ENCODE measurements at places on chromosomes 3 and 15.

- no peak for DNase-seq
Observed at GRCh38 chr3:21509731-21510470, 241.1 kb downstream of the ZNF385D start.

DNA sequence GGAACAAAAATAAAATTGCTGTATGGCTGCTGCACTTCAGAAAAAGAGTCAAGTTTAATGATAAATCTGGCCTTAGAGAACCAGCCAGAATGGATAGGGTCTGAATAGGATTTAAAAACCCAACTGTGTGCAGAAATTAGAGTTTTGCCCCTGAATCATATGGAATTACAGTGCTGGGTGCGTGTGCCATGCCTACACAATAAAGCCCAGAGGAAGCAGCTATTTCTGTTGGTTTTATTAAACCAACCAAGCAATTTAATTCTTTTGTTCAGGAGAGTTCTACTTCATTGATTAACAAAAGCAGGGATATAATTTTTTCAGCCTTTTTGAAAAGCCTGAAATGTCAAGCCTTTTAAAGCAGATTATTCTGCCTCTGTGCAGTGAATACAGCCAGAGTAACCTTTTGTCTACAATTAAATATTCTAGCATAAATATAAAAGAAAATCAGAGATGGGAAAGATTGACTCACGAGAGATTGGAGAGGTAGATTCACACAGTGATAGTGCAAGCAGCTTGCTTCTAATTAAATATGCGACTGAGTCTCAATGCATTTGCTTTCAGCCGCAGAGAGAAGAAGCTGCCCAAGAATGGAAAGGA, 66.7 kb upstream of the DNAJC19 start:
- DNase-seq: no peak

GRCh38 chr15:56351353-56351752, 13.9 kb upstream of the TEX9 start:
- no peak for DNase-seq

DNA sequence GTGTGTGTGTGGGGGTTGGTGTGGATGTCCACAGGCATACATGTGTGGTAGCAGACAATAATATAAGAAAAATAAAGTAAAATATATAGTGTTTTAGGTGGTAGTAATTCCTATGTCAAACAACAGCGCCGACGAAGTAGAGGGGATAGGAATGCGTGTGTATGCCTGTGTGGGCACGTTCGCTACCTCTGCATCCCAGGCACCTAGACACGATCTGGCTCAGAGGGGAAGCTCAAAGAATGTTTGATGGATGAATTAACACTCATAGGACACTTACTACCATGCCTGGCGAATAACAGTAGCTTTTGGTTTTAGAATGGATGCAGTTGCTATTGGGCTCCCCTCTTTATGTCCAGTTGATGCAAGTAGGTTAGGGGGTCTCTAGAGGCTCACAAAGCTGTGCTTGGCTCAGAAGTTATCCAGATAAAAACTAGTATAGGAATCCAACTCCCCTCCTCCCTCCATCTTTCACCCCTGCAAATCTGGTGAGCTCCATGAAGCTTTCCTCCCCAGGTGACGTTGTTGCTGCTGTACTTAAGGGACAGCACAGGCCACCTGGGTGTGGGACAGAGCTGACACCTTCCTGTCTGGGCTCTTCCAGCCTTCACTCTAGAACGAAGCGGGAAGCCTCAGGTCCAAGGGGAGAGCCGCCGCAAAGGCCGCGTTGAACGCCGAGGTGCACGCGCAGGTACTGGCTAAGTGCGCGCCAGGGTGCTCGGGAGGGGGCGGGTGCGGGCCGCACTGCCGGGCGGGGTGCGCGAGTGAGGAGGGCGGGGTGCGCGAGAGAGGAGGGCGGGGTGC, 192.6 kb upstream of the LYSMD4 start:
- peak; percentile 70 for DNase-seq

DNA sequence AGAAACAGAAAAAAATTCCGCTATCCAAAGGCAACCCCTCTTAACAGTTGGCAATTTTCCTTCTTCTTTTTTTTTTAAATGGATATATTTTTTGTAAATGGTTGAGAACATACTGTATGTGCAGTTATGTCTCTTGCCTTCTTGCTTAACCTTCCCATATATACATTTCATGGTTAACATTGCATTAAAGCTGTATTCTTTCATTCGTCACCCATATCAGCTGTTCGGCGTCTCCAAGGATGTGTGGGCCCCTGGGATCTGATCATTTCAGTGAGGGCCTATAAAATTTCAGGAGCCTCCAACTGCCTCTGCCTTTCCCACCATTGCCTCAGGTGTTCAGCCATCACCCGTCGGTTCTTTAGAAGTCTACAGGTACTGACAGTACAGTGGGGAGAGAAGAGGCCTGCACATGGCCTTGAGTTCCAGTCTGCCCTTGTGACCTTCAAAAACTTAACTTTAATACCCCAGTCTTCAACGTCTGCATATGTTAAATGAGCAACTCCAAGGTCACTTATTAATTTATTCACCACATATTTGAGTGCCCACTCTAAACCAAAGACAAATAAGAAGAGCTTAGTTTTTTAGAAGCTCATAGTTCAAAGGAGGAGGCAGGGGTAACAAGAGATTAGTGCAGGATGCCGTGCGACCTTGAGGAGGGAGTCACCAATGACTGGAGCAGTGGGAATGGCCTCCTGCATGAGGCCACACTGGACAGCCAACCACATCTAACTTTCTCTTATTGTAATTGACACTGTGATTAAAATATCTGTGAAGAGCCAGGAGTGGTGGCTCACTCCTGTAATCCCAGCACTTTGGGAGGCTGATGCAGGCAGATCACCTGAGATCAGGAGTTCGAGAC, 6.9 kb downstream of the ST6GAL1 start:
- DNase-seq: no peak

GRCh38 chr15:85128621-85129020, 147.0 kb downstream of the PDE8A start:
- no peak for DNase-seq
